ENCODE measurements at places on chromosomes 2 and 18. TPM values are rescaled to one million over a fixed set of nuclear protein-coding genes. Genes with fewer than 3 reads are reported as not detected.

GRCh38 chr2:239277401-239278085, 123.3 kb downstream of the HDAC4 start:
- no peak for DNase-seq

DNA sequence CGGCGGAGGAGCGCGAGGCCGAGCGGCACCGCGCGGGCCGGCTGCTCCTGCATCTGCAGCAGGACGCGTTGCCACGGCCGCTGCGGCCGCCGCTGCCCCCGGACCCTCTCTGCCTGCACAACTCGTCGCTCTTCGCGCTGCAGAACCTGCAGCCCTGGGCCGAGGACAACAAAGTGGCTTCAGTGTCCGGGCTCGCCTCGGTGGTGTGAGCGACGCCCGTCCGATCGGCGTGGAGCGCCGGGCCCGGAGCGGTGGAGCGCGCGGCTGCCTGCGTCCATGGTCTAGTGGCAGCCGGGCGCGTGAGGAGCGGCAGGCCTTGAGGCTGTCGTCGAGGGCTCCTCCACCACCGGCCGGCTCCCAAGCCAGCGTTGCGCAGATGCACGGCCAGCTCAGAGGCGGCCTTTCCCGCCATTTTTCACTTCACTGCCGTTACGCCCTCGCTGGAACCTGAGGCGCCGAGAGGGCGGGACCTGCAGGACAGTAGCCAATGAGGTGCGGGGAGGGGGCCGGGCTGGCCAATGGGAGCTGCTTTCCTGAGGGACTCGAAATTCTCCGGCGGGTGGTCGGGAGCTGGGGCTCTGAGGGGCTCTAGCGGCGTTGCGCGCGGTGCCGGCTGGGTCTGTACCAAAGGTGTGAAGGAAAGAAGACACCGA, 1.9 kb downstream of the TLX2 start:
- DNase-seq: peak; percentile 74

GRCh38 chr18:64330161-64330560, 181.3 kb upstream of the LINC00305 start:
- no peak for DNase-seq

DNA sequence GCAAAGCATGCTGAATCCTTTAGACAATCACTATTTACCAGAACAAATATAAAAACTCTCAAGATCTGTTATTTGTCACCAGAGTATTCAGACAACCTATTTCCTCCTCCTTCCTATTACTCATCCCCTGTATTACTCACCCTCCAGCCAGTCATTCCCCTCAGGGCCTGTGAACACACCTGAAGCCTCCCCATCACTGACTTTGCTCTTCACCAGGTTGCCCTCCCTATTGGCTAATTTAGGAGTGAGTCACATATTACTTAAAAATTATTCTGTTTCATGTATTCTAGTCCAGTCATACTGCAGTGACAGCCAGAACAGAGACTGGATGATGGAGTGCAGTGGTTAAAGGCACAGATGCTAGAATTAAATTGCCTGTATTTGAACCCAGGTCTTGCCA, 3.7 kb upstream of the ATG16L1 start:
- DNase-seq: no peak

- DNase-seq: no peak
These were observed 91.8 kb downstream of the DGKD start for GRCh38 chr2:233446121-233446520.

DNA sequence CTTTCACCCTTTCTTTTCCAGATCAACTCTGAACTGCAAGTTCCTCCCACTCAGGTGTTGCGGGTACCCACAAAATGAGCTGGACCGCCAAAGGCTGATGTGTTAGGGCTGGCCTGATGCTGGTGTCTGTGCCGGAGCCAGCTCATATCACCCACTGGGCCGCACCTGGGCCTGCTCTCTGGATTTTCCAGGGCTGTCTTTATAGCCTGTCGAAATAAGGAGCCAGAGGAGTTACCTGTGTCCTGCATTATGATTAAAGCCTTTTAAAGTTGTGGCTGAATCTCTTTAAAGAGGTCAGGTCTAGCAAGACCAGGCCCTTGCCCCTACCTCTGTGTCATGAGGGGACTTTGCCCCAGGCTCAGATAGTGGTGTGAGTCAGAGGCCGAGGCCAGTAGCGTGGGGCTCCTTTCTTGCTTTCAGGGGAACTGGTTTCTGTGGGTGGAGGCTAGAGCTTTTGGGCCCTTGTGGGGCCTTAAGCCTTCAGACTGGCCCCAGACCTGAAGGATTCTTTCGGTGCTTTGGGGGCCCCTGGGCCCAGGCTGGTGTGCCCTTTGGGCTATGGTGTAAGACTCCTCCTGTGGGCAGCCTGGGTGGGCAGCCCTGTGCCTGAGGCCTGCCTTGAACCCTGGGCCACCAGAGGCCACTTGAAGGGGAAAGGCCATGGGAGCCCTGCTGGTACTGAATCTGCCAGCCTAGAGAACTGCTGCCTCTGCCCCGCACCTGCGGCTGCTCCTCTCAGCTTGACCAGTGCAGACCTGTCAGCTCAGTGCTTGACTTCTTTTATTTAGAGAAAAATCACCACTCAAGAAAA, 21.3 kb downstream of the OTOF start:
- DNase-seq: no peak

DNA sequence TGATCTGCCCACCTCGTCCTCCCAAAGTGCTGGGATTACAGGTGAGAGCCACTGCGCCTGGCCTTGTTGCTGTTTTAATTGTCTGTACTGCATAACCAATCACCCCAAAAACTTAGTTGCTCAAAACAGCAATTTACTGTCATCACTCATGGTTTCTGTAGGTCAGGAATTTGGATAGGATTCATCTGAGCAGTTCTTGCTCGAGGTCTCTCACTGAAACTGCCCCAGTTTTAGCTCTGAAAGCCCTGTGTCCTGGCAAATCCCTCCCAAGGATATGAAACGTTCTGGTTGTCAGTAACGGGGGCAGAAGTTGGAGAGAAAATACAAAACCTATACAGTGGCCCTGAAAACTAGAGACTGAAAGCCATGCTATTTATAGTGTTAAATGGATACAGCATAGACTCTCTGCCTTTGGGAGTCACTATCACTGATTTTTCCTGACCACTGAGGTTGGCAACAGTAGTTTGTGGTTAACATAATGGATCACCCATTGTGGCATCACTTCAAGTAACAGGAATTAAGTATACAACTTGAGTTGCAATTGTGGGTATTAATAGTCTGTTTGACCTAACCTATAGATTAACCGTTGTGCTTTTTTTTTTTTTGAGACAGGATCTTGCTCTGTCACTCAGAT, 27.2 kb upstream of the ERICH2 start:
- DNase-seq: no peak

- no peak for DNase-seq
These were observed 1.2 kb upstream of the SGPP2 start for GRCh38 chr2:222423186-222423585.

- no peak for DNase-seq
These were observed 1136.9 kb upstream of the TMEFF2 start for GRCh38 chr2:193331676-193332075.

- no peak for DNase-seq
These were observed 3.6 kb downstream of the FZD5 start for GRCh38 chr2:207766041-207766551.

DNA sequence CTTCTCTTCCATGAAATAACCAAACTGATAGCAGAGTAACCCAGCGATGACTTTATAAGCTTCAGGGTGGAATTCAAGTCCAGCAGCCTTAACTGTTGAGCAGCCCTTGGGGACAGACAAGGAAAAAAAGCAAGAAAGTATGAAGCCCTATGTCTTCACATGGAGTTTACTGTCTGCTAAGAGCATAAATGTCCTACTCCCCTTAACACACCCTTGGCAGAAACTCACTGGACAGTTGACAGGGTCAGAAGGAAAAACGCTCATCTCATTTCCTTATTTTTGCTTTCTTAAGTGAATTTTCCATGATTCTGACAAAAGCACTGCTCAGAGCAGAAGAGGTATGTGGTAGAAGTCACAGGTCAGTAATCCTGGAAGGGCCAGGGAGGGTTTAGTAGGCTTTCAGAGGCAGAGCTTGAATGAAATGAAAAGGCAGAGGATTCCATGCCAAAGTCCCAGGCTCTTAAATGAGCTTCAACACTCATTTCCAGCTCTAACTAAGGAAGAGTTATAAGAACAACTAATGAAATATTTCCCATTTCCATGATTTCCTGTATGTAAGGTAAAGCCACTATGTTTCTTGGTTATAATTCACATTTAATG, 683.3 kb upstream of the KLHL29 start:
- DNase-seq: no peak

- DNase-seq: no peak
These were observed 59.9 kb upstream of the KCNE4 start for GRCh38 chr2:222992137-222992536.

DNA sequence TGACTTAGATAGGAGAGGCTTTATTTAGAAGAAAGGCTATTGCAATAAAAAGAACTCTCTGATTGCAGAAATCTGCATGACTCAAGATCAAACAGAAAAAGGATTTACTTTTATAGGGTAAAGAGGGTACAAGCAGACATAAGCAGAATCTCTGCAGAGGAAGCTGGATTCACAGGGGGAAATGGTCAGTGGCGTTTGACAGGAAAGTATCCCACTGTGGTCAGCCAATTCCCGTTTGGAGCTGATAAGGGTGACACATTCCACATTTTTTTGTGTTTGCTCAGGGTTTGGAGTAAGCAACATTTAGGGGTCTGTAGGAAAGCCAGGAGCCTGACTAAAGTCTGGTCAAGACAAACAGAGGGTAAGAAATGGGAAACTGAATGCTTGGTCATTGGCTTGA, 23.9 kb upstream of the SCYGR5 start:
- no peak for DNase-seq

DNA sequence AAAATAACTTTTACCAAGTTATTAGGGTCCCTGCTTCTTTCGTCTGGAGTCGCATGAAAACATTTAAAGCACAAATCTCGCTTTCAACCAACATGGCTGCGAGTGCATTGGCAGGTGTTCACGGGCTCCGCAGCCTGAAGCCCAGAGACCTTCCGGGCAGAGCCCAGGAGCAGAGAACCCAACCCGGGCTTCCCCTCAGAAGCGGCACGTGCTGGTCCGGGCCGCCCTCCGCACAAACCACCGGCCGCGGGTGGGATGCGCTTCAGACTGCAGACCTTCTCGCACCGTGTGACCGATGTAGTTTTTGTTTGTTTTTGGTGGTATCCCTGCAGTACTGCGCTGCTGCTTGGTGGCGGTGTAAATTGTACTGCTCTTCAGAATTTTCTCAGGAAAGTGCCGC, 105.6 kb upstream of the TPO start:
- DNase-seq: no peak

DNA sequence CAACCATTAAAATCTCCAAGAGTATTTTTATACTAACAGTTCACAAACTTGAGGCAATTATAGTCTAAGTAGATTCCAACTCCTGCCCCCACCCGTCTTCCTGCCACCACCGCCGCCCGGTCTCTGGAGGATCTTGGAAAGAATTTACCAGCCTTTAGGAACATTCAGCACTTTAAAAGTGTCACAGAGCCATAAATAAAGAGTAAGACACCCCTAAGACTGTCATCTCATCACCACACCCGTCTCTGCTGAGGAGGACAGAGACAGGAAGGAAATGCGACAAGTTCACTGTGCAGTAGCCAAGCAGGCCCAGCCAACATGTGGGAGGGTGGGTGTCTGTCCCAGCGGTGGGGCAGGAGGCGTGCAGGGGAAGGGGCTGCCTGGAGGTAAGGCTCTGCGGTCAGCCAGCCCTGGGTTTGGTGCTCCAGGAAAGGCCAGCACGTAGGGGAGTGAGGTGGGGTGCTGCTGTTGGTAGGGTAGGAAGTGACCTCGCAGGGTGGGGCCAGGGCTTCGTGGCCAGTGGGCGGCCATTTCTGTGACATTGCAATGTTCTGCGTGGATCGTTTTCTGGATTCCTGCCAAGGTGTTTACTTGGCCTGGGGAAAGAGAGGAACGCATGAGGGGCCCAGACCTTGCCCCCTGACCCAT, 111.6 kb downstream of the FAM210A start:
- DNase-seq: peak; percentile 68

DNA sequence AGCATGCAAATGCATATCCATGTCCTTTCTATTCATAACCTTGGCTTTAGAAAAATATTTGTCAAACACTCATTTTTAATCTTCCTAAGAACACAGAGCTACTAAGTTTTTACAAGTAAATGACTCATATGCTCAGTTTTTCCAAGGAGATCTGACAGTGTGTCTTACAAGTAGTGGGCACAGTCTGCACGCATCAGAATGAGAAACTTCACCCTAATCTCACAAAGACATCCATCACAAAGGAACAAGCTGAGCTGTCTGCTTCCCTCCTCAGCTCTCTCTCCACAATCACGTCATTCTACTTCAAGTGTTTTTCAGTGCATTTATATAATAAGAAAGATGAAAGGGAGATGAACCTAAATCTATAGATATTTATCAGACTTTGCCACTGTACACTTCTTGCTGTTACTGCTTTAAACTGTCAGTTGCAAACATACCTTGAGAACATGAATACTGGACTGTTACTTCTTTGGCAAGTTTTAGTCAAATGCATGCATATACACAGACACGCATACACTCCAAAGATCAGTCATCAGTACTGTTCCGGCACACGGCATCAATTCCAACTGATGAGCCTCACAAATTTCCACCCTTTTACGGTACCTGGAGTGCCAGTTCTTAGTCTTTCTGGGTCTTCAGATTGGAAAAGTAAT, 75.7 kb downstream of the RBMS1 start:
- no peak for DNase-seq

- DNase-seq: peak; percentile 59
These were observed 2.1 kb downstream of the FZD5 start for GRCh38 chr2:207767461-207768167.

GRCh38 chr2:230870544-230871360, 6.0 kb downstream of the ITM2C start:
- no peak for DNase-seq

GRCh38 chr18:46226461-46226860, 122.3 kb downstream of the HAUS1 start:
- DNase-seq: no peak

- no peak for DNase-seq
These were observed 409.9 kb downstream of the MTX2 start for GRCh38 chr2:176679061-176679669.

DNA sequence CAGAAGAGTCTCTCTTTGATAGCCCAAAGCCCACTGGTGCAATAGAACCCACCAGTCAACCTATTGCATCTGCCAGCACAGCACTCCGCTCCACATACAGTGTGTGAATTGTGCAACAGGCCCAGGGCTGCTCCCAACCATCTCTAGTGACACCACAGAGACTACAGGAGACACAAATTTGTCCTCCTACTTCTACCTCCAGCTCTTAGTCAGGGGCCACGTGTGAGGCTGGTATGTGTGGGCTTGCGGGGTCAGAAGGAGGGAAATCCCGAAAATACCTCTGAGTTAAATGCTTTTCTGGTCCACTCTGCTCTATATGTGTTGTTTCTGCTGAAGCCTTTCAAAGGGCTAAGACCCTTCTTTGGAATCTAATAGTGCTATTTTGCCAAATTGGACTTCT, 18.0 kb downstream of the DGUOK start:
- no peak for DNase-seq

Gene GALR1
- total RNA-seq: 0.06 TPM

Gene TANK
- total RNA-seq: 33.6 TPM

Gene VWA3B
- not detected for total RNA-seq

Gene TMEM247
- not detected for total RNA-seq

Gene FASTKD1
- 66.4 TPM for total RNA-seq

Gene RAB31
- total RNA-seq: 21.2 TPM

Gene MSTN
- 0.12 TPM for total RNA-seq

Gene SERPINB8
- 3.5 TPM for total RNA-seq

Gene CD8B
- total RNA-seq: 0.81 TPM

Gene ST6GAL2
- 0.89 TPM for total RNA-seq

Gene ACTG2
- 13.5 TPM for total RNA-seq

Gene GALNT14
- total RNA-seq: 0.53 TPM
